ENCODE measurements at places on chromosomes 16 and 17.
A peak's percentile ranks its signal among the peaks of the same experiment; 100 is the strongest.

GRCh38 chr17:15348021-15348420, 6.6 kb upstream of the TEKT3 start:
- no peak for DNase-seq

DNA sequence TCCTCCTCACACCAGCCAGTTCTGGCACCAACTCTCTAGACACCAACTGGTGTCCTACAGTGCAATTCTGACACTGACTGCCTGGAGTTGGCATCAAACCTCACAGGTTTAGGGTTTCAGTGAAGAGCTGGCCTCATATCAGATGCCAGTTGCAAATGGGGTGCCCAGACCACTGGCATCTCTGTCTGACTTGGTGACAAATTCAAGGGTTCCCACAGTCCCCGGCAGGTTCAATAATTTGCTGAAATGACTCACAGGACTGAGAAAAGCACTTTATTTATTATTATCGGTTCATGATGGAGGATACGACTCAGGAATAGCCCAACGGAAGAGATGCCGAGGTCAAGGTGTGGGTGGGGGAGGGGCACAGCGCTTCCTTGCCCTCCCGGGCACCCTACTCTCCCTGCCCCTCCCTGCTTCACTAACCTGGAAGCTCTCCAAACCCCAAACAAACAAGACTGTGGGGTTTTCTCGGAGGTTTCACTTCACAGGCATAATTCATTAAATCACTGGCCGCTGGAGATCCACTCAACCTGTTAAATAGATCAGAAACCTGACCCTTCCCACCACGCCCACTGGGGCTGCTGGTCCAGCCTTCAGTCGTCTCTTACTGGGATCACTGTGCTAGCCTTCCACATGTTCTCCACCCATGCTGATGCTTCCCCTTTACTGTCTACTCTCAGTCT, 1.7 kb upstream of the NLRP1 start:
- no peak for DNase-seq

DNA sequence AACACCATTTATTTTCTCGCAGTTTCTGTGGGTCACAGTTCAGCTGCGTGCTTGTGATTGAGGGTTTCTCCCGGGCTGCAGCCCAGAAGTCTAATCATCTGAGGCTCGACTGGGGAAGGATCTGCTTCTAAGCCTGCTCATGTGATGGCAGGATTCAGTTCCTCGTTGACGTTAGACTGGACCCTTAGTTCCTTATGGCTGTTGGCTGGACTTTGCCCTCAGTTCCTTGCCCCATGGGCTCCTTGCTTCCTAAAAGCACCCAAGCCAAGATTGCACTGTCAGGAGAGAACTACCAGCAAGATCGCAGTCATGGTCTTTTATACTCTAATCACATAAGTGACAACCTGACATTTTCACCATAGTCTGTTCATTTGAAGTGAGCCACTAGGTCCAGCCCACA, 250.0 kb downstream of the PRKCA start:
- no peak for DNase-seq

GRCh38 chr16:69440250-69440649, 15.8 kb downstream of the CYB5B start:
- DNase-seq, result no peak

- no peak for DNase-seq
Measured at GRCh38 chr17:68437979-68438822, 19.1 kb downstream of the WIPI1 start.

DNA sequence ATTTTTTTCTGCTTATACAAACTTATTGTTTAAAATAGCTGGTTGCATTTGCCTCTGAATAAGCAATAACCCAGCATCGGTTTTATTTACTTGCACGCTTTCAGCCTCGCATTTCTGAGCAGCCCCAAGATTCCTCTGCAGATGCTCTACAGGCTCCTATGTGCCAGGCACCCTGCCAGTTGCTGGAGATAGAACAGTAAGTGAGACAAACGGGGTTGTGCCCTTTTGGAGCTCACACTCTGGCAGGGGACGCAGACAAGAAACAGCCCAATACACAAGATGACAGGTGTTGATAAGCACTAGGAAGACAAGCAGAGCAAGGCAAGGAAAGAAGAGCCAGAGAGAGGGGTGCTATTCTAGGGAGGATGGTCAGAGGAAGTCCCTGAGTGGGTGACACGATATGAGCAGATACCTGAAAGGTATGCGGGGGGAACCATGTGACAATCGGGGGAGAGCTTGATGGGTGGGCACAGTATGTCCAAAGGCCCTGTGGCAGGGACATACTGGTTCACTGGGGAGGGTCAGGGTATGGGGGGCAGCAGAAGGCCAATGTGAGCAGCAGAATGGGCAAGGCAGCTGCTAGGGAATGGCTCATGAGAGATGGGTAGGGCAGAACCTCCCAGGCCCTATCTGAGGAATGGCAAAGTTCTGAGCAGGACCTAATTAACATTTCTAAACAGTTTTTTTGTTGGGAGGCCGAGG, 18.7 kb upstream of the ADORA2B start:
- no peak for DNase-seq

GRCh38 chr17:76079956-76080767, 1.2 kb downstream of the ZACN start:
- no peak for DNase-seq

DNA sequence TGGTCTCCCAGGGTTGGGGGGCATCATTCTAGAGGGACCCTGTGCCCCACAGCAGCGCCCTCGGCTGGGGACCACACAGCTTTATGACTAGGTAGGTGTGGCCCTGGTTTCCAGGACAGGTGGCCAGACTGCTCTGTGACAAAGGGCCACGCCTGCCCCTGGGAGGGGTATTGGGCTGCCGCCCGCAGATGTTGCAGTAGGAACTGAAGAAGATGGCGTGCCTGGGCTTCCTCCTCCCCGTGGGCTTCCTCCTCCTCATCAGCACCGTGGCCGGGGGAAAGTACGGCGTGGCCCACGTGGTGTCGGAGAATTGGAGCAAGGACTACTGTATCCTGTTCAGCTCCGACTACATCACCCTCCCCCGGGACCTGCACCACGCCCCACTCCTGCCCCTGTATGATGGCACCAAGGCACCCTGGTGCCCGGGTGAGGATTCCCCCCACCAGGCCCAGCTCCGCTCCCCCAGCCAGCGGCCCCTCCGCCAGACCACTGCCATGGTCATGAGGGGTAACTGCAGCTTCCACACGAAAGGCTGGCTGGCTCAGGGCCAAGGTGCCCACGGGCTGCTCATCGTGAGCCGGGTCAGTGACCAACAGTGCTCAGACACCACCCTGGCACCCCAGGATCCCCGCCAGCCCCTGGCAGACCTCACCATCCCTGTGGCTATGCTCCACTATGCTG, at the start of gene SPPL2C:
SPPL2C (plus strand) TSS at position 187 of the 681 bp plus-strand sequence; CDS start at position 213, 26 bp downstream.
- DNase-seq, result no peak

GRCh38 chr17:3157218-3157617, 29.9 kb upstream of the OR1G1 start:
- DNase-seq, result no peak

DNA sequence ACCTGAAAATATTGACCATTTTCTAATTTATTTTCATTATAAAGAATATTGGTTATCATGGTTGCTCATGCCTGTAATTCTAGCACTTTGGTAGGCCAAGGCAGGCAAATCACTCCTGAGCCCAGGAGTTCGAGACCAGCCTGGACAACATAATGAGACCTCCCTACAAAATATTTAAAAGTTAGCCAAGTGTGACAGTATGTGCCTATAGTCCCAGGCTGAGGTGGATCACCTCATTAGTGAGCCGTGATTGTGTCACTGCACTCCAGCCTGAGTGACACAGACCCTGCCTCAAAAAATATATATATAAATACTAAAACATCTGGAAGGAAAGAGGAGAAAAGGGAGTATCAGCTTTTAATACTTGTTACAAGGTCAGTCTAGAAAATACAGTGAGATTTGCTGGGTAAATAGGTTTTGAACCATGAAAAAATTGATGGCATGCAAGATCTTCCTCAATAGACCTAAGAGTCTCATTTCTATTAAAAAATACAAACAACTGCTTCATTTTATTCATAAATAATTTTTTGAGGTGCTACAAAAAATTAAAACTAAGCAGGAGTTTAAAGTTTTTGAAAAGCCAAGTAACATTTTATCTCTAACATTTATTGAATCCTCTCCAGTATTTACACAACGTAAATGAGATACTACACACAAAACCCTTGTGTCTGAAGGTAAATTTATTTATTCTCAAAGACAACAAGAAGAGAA, 47.7 kb downstream of the TUBD1 start:
- DNase-seq, result no peak

GRCh38 chr17:416293-417206, 63.9 kb upstream of the RPH3AL start:
- peak; percentile 38 for DNase-seq

GRCh38 chr17:39926135-39926587, 1.2 kb downstream of the ORMDL3 start:
- DNase-seq, result no peak

- DNase-seq, result no peak
Measured at GRCh38 chr17:76630151-76630550, 13.4 kb downstream of the ST6GALNAC1 start.

DNA sequence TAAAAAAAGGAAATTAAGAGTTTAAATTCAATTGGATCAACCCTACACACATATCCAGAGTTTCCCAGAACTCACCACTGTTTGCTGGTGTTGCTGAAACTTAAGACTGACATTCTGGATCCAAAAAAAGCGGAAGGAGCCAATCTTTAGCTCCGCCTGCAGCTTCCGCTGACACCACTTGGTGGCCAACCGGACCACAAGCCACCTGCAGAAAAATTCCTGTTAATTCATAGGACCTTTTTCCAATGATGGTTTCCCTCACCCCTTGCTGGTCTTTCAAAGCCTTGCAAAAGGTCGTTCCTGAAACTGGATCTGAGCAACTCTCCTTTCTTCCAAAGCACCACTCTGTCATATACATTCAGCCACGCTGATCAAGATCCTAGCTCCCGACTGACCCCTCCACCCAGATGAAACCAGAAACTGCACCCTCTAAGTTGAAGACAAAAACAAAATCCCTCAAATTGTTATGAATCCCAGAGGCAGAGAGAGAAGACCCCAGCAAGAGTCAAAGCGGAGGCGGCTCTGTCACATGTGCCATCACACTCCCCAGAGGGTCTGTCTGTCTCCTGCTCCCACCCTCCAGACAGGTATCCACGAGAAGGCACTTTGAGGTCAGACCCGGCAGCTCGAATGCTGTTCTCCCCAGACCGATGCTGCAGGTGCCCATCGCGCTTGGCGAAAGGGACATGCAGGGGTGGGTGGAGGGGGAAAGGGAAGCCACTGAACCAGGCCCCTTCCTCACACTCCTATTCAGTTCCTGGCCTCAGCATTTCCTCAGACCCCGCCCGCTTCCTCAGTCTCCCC, 773 bp downstream of the BLTP2 start:
- no peak for DNase-seq

- no peak for DNase-seq
Measured at GRCh38 chr16:35188288-35189155, 1729.1 kb downstream of the TP53TG3F start.

- no peak for DNase-seq
Measured at GRCh38 chr16:47617732-47618131, 156.6 kb downstream of the PHKB start.

DNA sequence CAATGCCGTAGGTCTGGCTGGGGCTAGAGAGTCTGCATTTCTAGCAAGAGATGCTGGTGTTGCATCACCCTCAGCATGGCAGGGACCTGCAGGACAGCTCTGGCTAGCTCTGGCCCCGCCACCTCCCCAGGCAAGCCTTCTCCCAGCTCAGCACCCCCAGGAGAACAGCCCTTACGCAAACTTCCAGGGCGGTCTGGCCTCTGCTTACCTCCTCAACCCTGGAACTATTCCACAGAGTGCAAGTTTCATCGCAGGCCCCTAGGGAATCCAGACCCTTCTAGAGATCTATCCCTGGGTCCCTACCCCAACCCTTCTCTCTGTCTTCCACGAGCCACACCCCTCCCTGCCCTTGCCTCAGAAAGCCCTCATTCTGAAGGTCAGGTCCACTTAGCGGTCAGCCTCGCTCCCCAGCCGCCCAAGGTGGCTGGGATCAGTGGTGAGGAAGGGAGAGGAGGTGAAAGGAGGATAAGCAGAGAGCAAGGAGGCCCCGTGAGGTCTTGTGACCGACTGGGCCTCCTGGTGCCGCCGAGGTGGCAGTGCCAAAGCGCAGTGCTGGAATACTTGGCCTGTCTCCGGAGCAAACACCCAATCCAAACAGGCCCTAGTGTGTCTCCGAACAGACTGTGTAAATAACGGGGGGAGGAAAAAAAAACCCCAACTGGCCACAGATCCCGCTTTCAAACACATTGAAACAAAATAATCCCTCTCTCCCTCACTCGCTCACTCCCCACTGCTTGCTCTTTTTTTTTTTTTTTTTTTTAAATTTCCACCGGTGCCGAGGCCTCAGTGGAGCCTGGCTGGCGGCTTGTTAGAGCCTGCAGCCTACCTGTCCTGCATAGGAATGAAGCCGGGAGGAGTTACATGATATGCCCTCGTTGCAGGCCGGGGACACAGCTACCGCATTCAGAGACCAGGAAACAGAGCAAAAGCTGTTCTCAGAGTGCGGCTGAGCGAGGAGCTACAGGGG, 380.9 kb downstream of the SOX9 start:
- DNase-seq, result no peak

DNA sequence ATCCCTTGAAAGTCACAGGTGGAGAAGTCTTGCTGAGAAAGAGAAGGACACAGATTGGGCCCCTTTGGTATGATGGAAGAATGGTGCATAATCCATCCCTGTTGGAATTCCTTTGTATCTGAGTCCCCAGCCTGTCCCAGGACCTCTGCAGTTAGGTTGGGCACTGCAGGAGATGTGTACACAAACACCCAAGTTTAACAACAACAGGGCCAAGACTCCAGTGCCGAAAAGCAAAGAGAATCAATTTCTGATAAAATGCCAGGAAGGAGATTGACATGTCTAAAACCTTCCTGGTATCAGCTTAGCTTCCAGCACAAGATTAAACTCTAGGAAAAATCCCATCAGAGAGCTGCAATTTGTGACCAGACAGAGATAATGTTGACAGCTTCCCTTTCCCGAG, 32.9 kb downstream of the KATNIP start:
- no peak for DNase-seq

GRCh38 chr17:80396157-80397033, 18.6 kb upstream of the ENDOV start:
- no peak for DNase-seq

- DNase-seq, result no peak
Measured at GRCh38 chr17:80358861-80359260, 56.1 kb upstream of the ENDOV start.

DNA sequence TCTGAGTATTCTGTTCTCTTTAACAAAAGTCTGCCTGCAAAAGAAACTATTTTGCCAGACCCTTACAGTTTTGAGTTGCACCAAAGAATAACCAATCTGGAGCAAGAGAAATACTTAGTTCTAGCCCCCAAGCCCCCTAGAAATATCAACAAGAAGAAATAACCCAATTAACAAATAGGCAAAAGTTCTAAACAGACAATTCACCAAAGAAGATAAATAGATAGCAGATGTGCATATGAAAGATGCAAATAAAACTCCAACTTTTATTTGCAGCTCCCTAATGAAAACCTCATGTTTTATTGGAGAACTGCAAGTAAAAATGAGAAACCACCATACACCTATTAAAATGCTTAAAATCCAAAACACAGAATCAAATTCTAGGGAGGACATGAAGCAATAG, 1308.0 kb downstream of the CDH11 start:
- no peak for DNase-seq

GRCh38 chr16:15613676-15614075, 29.3 kb downstream of the MARF1 start:
- no peak for DNase-seq

Data from stimulated activated CD4-positive, alpha-beta T cell treated with anti-CD3 and anti-CD28 coated beads, Interleukin-4, amount 100 ng/mL, for 4 hours (primary cell).